ENCODE measurements at places on chromosomes 3 and 15.

- H3K27ac ChIP-seq, result no peak overlapping the region
- no peaks in the 10 kb centered on the region for H3K27me3 ChIP-seq
- H3K4me3 ChIP-seq, result peak overlapping the region; percentile 1
- DNase-seq, result no peak
- H3K36me3 ChIP-seq, result peaks cover 46% of the 10 kb centered on the region
These were observed 9.1 kb downstream of the SEMA6D start for GRCh38 chr15:47726399-47726823.

DNA sequence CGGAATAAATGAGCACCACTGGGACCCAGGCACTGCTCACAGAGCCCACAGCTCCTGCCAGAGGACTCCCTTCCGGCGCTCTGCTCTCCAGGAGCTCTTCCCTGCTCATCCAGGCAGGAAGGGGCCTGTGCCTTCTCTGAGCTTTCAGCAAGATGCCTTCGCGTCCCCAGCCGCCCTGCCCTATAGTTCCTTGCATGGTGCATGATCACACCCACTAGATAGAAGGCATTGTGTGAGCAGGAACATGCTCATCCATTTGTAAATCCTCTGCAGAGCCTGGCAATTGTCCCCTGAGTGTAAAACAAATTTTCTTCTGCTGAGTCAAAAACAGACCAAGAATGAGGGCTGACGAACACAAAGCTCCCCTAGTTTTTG is 181.6 kb downstream of the MEGF11 start:
- peak; percentile 56 for DNase-seq
- H3K4me3 ChIP-seq, result no peak overlapping the region
- H3K36me3 ChIP-seq, result no peaks in the 10 kb centered on the region
- H3K27ac ChIP-seq, result no peak overlapping the region

- H3K36me3 ChIP-seq, result no peaks in the 10 kb centered on the region
- H3K4me3 ChIP-seq, result no peak overlapping the region
- no peak for DNase-seq
- no peaks in the 10 kb centered on the region for H3K27me3 ChIP-seq
These were observed 8.3 kb upstream of the THSD4 start for GRCh38 chr15:71106802-71107500.

- H3K36me3 ChIP-seq, result no peaks in the 10 kb centered on the region
- H3K4me3 ChIP-seq, result no peak overlapping the region
- peak; percentile 96 for DNase-seq
- peaks cover 23% of the 10 kb centered on the region for H3K27me3 ChIP-seq
- no peak overlapping the region for H3K27ac ChIP-seq
- H3K4me1 ChIP-seq, result peaks cover 10% of the 10 kb centered on the region
These were observed 120.3 kb downstream of the ETFA start for GRCh38 chr15:76190751-76191538.

DNA sequence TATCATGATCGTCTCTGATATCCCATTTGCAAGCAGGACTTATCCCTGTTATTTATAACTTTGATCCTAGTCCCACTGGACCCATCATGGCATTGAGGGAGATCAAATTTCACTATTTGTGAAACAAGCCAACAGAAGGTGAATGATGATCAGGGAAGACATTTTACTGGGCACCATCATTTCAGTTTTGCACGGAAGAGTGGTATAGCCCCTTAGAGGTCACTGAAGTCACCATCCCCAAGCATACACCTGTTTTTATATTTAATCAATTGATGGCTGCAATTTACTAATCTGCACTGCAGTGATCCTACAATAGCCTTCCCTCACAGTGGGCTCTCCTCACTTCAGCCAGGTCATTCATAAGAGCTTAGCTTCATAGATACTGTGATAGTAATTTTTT is 132.4 kb downstream of the FHIT start:
- no peaks in the 10 kb centered on the region for H3K27me3 ChIP-seq
- DNase-seq, result no peak
- H3K4me1 ChIP-seq, result no peaks in the 10 kb centered on the region
- no peaks in the 10 kb centered on the region for H3K36me3 ChIP-seq

DNA sequence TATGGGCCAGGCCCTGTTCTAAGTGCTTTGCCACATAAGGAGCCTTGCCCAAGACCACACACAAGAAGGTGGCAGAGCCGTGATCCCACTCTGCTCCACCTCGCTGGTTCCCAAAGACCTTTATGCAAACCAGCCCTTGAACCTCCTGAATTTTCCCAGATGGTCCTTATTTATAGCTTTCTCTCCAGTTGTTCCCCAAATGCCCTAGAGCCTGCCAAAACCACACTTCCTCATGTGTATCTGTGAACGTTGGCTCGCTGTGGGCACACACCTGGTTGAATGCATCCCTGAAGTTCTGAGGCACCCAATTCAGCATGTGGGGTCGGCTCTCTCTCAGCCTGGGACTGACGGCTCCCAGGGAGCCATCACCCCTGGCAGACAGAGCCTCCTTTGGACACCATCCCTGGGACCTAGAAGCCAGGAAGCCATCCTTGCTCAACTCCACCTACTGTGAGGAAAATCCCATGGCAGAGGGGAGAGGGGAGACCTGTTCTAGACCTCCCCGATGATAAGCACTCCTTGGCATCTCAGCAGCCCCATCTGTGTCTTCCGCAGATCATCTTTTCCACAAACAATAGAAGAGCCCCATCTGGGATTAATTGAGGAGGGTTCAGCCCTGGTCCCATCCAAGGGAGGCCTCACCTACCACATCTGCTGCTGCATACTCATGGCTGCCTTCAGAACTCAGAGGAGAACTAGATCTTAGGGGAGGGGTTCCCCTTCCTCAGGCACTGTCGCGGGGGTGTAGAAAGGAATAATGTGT is 42.3 kb upstream of the LIMD1 start:
- peaks cover 3% of the 10 kb centered on the region for H3K4me1 ChIP-seq
- H3K27ac ChIP-seq, result no peak overlapping the region
- H3K4me3 ChIP-seq, result no peak overlapping the region
- DNase-seq, result peak; percentile 38
- no peaks in the 10 kb centered on the region for H3K27me3 ChIP-seq

DNA sequence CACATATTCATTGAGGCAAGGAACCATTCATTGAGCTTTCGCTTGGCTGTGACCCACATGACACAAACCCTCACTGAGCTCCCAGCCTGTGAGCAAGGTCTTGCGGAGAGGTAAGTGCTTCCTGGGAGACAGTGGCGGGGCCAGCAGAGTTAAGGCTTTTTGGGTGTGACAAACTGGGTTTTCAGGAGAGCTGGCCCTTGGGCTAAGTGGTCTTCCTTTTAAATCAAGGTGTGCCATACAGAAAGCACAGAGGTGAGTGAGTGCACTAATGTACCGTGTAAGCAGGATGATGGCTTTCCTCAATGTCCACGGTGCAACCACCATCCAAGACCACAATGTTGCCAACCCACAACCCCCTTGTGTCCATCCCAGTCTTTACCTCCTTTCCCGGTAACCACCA is 28.6 kb downstream of the POMGNT2 start:
- no peak overlapping the region for H3K27ac ChIP-seq
- no peak for DNase-seq
- H3K27me3 ChIP-seq, result no peaks in the 10 kb centered on the region
- peaks cover 27% of the 10 kb centered on the region for H3K36me3 ChIP-seq

GRCh38 chr3:152574461-152575079 is 260.4 kb upstream of the P2RY1 start:
- peaks cover 2% of the 10 kb centered on the region for H3K4me1 ChIP-seq
- no peaks in the 10 kb centered on the region for H3K27me3 ChIP-seq
- H3K36me3 ChIP-seq, result no peaks in the 10 kb centered on the region

GRCh38 chr3:139519998-139520737 is 19.4 kb downstream of the RBP1 start:
- peak; percentile 86 for DNase-seq
- H3K27ac ChIP-seq, result no peak overlapping the region
- H3K36me3 ChIP-seq, result no peaks in the 10 kb centered on the region
- no peak overlapping the region for H3K4me3 ChIP-seq
- no peaks in the 10 kb centered on the region for H3K27me3 ChIP-seq

DNA sequence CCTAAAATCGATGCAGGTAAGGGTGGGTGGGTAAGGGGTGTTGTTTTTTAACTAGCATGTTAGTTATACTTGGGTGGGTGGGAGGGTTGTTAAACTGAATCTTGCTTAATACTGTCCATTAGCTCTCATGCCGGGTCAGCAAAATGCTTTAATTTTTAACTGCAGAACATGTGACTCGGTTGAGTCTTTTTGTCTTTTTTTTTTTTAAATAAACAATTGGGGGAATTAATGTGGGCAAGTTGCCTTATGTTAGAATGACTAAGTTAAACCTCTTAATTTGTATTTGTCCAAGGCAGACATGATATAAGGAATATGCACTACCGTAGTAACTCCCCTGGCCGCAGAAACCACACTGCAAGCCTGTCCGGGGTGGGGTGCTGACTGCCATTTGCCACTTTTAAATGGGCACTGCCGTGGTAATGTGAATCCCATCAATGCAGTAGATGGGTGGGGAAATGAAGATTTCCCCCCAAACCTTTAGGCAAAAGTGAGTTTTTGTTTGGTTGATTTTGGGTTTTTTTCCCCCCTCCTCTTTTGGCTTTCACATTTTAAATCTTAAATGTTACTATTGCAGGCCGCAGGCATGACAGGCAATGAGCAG is 54.3 kb upstream of the CCR4 start:
- no peak overlapping the region for H3K27ac ChIP-seq
- no peaks in the 10 kb centered on the region for H3K4me1 ChIP-seq
- peaks cover 64% of the 10 kb centered on the region for H3K36me3 ChIP-seq
- no peaks in the 10 kb centered on the region for H3K27me3 ChIP-seq
- no peak for DNase-seq

- no peak overlapping the region for H3K27ac ChIP-seq
- H3K27me3 ChIP-seq, result no peaks in the 10 kb centered on the region
- H3K36me3 ChIP-seq, result no peaks in the 10 kb centered on the region
- DNase-seq, result no peak
- H3K4me3 ChIP-seq, result no peak overlapping the region
- H3K4me1 ChIP-seq, result no peaks in the 10 kb centered on the region
These were observed 67.1 kb downstream of the MB21D2 start for GRCh38 chr3:192850451-192850981.

GRCh38 chr3:155658671-155659261 is 86.1 kb downstream of the PLCH1 start:
- no peak for DNase-seq
- peaks cover 3% of the 10 kb centered on the region for H3K4me1 ChIP-seq
- H3K27ac ChIP-seq, result no peak overlapping the region

GRCh38 chr3:147799601-147800000 is 390.4 kb downstream of the ZIC1 start:
- no peaks in the 10 kb centered on the region for H3K36me3 ChIP-seq
- H3K4me1 ChIP-seq, result no peaks in the 10 kb centered on the region
- H3K4me3 ChIP-seq, result no peak overlapping the region
- DNase-seq, result no peak
- no peak overlapping the region for H3K27ac ChIP-seq

DNA sequence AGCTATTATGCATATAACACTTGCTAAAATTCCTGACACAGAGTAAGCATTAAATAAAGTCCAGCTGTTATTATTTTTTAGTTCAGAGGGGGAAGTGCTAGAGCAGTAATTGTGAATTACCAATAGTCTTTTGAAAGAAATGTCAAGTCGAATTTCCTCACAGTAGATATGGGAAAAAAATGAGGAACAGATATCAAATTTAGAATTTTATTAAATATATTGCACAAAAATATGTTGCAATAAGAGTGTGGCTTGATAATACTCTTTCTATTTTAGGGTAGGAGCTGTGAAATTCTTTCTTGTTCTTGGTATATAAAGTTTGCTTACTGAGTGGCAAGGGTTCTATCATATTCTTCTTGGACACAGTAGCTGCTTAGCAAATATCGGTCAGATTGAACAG is 181.3 kb downstream of the NFKBIZ start:
- H3K27me3 ChIP-seq, result peaks cover 13% of the 10 kb centered on the region
- DNase-seq, result no peak
- H3K4me3 ChIP-seq, result no peak overlapping the region
- H3K36me3 ChIP-seq, result no peaks in the 10 kb centered on the region
- no peaks in the 10 kb centered on the region for H3K4me1 ChIP-seq

DNA sequence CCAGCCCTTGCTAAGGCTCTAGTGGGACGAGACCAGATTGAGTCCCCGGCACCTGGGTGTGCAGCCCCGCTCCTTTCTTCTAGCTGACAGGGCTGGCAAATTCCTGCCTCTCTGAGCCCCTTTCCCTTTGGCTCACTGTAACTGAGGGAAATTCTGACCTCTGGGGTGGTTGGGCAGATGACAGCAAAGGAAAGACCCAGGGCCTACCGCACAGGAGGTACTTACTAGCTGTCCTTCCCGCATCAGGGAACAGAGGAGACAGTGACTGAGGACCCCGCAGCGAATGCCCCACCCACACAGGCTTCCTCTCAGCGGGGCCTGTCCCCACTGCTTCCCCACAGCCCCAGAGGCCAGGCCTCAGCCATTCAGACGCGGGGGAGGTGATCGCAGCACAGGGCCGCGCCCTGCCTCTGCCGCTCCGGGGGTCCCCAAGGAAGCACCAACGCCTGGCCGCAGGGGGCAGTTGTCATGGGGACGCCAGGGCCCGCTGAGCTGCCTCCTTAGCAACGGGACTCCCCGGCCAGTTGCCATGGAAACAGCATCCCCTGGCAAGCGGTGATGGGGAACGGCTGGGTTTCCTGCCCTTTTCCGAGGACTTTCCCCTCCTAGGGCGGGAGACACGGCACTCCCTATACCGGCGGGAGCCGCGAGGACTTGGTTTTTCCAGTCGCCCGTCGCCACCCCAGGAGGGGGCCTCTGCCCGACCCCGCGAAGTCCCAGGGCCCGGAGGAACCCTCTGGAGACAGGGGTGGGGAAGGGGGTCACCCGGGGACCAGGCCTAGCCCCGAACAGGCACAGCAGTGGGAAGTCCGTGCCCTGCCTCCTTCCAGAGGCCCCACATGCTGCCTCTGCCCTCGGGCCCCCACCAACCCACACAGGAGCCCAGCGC is 50.1 kb downstream of the HCN4 start:
- H3K4me3 ChIP-seq, result no peak overlapping the region
- peak overlapping the region; percentile 36 for H3K27ac ChIP-seq
- H3K4me1 ChIP-seq, result no peaks in the 10 kb centered on the region
- no peaks in the 10 kb centered on the region for H3K36me3 ChIP-seq
- DNase-seq, result peak; percentile 74
- no peaks in the 10 kb centered on the region for H3K27me3 ChIP-seq

GRCh38 chr3:73602170-73602569 is 22.6 kb downstream of the PDZRN3 start:
- no peak for DNase-seq
- no peak overlapping the region for H3K4me3 ChIP-seq
- H3K27me3 ChIP-seq, result no peaks in the 10 kb centered on the region
- peaks cover 88% of the 10 kb centered on the region for H3K36me3 ChIP-seq

GRCh38 chr15:63749330-63749942 is 84.3 kb downstream of the HERC1 start:
- no peaks in the 10 kb centered on the region for H3K27me3 ChIP-seq
- DNase-seq, result no peak
- H3K4me3 ChIP-seq, result no peak overlapping the region
- peaks cover 49% of the 10 kb centered on the region for H3K36me3 ChIP-seq

DNA sequence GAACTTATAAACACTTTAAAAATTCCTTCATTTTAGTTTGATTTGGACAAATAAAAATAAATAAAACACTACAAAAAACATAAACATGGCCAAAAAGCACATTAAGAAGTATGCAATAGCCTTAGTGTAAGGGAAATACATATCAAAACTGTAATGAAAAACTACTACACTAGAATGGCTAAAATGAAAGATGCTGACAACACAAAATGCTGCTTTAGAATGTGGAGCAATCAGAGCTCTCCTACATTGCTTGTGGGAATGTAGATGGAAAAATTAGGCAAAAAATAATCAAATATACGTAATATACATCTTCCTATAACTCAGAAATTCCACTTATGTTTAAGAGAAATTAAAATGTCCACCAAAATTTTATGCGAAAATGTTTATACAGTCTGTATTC is 96.2 kb downstream of the ABI3BP start:
- H3K27ac ChIP-seq, result no peak overlapping the region
- H3K4me3 ChIP-seq, result no peak overlapping the region
- no peak for DNase-seq
